Right forelimb (tissue), 1 donor: ENCODE measurements at places on chromosomes 2 and 18.

DNA sequence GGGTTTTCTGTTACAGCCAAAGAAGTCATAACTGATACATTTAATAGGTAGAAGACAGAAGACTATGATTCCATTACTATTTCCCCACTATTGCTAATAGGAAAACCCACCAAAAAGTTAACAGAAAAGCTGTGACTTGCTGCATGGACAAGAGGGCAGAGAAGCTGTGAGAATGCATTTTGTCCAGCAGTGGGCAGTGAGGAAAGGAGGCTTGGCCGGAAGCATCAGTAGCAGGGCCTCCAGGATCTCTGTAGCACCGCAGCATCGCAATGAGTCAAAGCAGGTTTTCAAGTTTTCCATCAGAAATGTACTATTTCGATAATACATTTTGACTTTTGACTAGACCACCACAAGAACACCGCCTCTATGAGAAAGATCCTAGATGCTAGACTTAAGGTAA lies 24.9 kb downstream of the MYO5B start:
- no peak for DNase-seq

DNA sequence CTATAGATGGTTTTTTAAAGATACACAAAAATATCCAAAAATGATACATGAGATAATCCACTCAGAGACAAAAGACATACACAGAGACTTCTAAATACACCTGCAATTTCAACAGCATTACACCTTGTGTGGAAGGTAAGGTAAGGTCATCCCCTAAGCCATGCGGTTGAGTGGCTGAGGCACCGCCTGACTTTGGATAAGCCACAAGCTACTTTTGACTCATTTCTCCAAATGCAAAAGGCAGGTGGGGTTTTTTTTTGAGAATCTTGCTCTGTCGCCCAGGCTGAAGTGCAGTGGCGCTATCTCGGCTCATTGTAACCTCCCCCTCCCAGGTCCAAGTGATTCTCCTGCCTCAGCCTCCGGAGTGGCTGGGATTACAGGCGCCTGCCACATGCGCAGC lies 13.1 kb downstream of the AP1S3 start:
- DNase-seq, result no peak

DNA sequence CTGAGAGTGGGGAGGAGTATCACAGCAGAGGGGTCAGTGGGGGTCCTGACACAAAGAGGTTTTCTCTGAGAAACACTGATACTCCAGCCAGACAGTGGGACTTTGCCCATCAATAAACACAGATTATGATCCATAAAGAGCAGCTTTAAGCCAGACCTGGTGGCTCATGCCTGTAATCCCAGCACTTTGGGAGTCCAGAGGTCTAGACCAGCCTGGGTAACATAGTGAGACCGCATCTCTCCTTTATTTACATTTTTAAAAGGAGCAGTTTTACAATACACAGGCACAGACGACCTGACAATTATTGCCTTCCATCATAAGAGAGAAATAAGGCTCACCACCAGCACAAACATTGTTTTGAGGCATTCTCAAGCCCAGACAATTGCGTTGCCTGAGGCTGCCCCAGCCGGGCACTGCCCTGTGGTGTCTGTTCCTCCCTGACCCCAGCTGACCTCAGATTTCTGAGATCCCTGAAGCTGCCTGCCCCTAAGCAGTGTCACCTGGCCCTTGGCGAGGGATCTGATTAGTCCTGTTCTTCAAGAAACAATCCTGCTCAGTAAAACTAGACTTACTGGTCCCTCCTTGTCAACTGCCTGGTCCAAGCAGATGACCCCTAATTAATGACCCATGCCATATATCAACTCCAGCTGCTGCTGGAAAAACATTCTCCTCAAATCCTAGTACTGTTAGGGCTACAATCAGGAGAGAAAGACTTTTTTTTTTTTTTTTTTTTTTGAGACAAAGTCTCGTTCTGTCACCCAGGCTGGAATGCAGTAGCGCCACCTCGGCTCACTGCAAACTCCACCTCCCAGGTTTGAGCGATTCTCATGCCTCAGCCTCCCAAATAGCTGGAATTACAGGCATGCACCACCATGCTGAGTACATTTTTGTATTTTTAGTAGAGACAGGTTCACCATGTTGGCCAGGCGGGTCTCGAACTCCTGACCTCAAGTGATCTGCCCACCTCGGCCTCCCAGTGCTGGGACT lies 59.4 kb upstream of the SOS1 start:
- no peak for DNase-seq

GRCh38 chr2:237281836-237282306 lies 132.1 kb downstream of the COL6A3 start:
- DNase-seq, result no peak

DNA sequence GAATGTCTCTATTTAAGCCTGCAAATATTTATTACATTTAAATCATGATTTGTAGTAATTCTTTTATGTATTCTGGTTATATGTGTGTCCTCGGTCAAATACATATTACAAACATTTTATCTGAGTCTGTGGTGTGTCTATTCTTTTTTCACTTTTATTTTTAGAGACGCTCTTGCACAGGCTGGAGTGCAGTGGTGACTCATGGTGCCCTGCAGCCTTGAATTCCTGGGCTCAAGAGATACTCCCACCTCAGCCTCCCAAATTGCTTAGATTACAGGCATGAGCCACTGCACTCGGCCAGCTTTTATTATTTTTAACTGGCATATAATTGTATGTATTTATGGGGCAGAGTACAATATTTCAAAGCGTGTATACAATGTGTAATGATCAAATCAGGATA lies 47.5 kb downstream of the ARID5A start:
- DNase-seq, result no peak

- no peak for DNase-seq
Measured at GRCh38 chr2:61425605-61426155, 45.2 kb downstream of the USP34 start.

GRCh38 chr18:22868831-22869230 lies 64.3 kb upstream of the RBBP8 start:
- DNase-seq, result no peak

DNA sequence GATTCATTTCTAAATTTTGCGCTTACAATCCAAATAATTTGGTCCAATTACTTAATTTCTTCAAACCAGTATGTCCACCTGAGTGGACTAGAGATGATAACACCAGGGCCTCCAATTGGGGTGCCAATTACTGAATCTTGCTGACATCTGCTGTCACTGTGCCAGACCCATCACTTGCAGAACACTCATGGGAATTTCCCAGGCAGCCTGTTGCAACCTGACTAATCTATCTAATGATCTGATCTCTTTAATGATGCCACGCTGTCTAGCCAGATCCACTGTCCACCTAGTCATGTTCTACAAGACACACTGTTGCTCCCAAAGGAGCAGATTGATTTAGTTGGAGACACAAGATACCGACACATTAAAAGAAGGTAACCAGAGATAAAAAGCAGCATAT lies 11.8 kb upstream of the LRP1B start:
- DNase-seq, result no peak

- no peak for DNase-seq
Measured at GRCh38 chr18:70419526-70419925, 130.7 kb downstream of the SOCS6 start.

- no peak for DNase-seq
Measured at GRCh38 chr18:45854036-45854586, 28.6 kb downstream of the SIGLEC15 start.

DNA sequence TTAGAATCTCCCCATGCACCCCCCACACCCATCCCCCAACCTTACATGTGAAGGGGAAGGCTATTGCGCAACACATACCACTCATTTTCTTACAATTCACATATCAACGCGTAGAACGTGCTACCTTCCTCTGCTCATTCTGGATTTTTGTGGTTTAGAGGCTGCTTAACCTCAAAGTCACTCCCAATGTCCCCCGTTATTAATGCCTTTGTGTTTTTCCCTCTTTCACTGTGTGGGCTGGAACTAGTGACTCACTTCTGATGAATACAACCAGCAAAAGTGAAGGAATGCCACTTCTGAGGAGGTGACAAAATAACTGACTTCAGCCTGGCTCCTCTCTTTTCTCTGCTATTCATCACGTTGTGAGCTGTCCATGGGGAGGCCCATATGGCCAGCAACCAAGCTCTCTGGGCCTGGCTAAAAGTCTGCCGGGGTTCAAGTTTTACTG lies 342.5 kb upstream of the NXPH2 start:
- DNase-seq, result no peak

DNA sequence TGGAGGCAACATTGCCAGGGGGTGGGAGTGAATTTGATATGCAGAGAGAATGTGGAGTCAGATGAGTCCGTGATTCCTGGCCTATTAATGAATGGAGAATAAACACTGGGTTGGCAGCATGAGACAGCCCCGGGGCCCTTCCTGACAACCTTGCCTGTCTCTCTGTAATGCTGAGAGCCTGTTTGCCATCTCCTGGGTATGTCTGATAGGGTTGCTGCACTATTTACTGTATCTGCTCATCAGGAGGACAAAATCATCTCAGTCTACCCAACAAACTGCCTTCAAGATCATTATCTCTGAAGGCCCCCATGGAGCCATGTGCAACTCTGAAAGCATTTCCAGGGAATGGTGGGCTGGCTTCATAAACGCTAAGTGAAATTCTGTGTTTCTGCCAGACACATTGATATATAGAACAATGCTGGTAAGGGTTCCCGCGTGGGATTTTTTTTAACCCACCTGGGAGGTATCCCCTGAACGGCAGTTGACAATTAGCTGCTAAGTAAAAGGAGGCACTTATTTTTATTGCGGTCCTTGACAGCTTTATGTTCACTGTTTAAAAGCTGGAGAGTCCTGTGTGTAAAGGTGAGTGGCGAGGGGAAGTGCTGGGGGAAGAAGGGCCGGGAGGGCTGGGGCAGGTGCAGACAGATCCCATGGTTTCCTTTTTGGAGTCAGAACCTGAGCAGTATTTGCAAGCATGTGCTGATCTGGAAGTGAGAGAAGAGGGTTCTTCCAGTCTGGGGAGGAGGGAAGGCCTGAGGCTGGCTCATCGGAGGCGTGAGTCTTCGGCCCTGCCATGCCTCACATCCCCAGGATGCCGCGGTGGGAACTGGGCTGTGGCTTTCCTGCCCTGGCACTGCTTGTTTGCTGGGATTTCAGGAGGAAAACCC lies 64.8 kb downstream of the ARHGAP25 start:
- no peak for DNase-seq
